Activated effector memory CD4-positive, alpha-beta T cell treated with Interleukin-2 at 50 U/mL for 16 hours (primary cell): ENCODE measurements at places on chromosomes 5 and 9.

DNA sequence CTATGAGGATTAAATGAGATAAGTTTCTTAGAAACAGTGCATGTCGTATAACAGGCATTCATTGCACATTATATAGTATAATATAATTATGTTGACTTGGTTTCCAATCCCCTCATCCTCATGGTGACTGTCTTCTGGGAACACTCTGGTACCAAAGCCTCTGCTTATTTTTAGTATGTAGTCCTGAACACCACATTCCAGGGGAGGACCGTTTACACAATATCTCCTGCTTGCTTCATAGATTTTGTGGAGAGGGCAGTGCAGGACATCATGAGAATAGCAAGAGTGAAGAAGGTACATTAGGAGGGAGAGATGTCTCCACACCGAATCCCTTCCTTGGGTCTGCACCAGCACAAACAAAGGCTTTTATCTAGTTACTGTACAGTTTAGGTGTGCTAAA lies 20.5 kb upstream of the BHMT start:
- no peak for DNase-seq

DNA sequence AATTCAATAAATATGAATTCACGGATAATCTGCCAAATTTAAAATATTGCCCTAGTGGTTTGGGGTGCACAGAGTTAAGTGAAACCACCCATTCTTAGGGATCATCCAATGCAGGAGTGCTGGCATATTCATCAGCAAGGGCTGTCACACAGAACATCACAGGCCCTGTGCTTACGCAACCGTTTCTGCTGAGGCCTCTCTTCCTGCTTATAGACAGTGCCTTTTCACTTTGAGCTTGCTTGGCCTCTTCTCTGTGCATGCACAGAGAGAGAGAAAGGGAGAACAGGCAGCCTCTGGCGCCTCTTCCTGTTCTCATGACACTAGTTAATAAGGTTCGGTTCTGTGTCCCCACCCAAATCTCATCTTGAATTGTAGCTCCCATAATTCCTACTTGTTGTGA lies 366.3 kb downstream of the ICE1 start:
- DNase-seq, result no peak

GRCh38 chr5:123754908-123755307 lies 242.9 kb downstream of the CSNK1G3 start:
- no peak for DNase-seq

DNA sequence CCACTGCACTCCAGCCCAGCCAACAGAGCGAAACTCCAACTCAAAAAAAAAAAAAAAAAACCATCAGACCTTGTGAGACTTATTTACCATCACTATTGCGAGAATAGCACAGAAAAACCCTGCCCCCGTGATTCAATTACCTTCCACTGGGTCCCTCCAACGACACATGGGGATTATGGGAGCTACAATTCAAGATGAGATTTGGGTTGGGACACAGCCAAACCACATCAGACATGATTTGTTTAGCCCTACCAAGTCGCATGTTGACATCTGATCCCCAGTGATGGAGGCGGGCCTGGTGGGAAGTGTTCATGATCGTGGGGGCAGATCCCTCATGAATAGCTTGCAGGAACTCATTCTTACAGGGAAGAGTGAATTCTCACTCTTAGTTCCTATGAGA lies 26.6 kb downstream of the MYO10 start:
- DNase-seq, result no peak

DNA sequence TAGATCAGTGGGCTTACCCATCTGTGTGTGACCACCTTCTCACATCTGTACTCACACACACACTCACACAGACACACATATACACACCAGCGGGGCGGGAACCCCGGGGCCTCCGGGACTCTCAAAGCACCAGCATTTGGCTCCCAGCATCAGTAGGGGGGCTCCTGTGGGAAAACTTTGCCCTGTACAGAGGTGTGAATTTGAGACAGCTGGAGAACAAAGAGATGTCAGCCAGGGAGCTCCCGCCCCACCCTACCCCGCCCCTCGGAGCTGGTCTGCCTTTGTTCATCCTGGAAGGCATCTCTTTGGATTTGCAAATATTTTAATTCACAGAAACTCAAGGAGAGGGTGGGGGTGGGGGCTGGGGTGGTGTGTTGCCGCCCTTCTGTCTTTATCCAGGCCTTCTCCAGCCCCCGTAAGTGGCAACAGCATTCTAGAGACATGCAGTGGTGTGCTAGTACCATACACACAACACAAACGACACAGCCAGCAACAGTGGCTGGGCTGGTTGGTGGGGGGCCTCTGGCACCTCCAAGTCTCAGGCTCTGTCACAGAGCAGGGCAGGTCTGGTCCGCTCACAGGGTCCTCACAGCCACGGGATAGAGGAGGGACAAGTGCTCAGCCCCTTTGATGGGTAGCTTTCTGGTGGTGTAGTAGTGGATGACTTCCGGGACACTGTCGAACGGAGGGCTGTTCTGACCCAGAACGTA lies 15.5 kb upstream of the SLC25A51 start:
- DNase-seq, result no peak
